Nephron progenitor cell (in vitro differentiated cells): ENCODE measurements at places on chromosomes 7 and 10.

DNA sequence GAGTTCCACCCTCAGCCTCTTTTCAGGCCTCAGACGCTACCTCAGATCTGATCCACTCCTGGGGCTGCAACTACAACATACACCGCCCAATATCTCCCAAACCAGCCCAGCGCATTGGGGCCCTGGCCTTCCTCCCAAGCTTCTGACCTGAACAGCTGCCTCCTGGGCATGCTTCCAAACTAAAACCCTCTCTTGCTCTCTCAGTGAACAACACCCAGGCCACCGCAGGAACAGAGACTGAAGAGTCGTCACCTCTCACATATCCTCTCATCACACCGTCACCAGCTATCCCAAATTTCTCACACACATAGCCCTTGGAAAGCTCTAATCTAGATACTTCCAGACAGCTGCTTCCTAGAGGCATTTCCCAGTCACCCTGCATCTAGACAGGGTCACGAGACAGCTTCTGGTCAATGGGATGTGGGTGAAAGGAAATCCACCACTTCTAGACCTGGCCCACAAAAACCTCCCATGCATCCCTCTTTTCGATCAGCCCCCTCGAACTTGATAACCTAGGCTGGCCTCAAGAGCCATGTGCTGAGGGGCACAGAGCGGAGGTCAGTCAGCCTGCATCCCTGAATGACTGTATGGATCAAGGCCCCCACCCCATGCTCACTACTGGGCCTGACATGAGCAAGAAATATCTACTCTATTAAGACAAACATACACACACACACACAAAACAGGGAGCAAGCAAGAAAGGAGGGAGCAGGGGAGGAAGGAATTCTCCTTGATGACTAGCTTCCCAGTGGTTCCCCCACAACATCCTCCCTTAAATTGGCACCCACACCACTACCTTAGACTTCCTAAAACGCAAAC lies 1.8 kb downstream of the PARP12 start:
- no peak for DNase-seq

GRCh38 chr7:33190688-33191304 lies 61.4 kb downstream of the BBS9 start:
- DNase-seq: no peak

- DNase-seq: no peak
These were observed 95.3 kb downstream of the WDR11 start for GRCh38 chr10:120946497-120946896.

GRCh38 chr10:843703-844102 lies 87.8 kb downstream of the LARP4B start:
- no peak for DNase-seq

DNA sequence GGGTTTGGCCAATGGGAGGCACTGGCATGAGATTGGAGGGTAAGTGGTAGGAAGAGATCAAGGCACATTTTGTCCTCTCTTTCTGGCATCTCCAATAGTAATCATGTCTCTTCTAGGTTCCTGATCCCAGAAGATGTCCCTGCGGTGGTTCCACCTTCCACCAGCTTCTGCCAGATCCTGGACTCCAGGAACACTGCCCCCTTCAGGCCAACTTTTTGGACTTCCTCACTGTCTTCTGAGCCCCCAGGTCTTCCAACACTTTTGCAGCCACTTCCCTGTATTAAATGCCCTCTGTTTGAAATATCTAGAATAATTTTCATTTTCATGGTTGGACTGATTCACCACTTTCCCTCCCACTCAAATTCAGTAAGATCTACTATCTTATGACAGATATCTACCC lies 60.9 kb downstream of the BAMBI start:
- DNase-seq: no peak

GRCh38 chr7:34343667-34344066 lies 314.4 kb upstream of the NPSR1 start:
- no peak for DNase-seq

DNA sequence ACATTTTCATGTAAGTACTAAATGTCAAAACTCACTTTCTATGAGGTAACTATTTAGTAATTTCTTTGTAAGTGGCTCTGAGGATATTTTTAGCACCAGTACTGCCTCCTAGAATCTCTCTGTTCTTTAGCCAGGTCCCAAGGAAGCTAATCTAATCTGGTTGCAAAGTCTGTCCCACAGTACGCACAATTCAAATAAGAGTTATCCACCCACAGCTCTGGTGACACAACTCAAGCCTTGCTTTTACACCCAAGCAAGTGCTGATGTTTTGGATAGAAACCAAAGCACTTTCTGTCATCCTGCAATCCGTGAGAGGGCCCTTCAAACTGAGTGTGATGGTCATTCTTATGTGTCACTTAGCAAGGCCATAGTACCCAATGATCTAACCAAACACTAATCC lies 14.5 kb downstream of the GIMAP5 start:
- DNase-seq: no peak

DNA sequence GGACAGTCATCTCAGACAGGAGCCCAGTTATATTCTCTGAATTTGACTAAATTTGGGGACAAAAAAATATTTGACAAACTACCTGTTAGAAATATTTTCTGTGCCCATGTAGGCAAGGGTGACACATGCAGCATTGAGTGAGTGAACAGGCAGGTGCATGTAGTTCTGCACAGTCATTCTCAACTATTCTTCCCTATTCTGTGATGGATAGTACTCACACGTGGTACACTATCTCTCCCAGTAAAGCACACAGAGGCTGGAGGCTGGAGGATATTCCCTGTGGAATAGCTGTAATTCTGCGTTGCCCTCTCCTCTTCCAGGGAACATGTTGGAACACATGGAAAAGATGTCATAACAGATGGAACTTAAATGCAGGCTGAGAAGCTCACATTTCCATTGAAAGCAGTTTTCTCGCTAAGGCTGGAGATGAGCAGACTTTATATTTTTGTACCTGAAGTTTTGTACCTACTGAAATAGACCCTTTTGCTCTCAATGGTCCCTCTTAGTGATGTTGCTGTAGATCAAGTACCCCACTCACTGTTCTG lies 75.0 kb downstream of the GPR141 start:
- DNase-seq: no peak

DNA sequence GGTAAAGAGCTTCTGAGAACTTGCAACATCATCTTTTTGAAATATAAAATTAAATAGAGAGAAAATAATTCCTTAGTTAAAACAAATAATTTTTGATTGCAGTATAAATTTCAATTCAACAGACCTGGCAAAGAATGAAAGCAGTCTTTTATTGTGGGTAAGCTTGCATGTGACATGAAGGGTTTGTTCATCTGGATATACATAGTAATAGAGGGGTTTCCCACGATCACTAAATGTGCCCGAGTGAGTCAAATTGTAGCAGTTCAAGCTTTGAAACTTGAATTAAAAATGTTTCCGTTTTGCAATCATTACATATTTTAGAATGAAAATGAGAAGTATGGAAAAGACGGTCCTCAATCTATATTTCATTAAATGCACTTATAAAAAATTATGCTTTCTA lies 658.4 kb upstream of the MBL2 start:
- DNase-seq: no peak

DNA sequence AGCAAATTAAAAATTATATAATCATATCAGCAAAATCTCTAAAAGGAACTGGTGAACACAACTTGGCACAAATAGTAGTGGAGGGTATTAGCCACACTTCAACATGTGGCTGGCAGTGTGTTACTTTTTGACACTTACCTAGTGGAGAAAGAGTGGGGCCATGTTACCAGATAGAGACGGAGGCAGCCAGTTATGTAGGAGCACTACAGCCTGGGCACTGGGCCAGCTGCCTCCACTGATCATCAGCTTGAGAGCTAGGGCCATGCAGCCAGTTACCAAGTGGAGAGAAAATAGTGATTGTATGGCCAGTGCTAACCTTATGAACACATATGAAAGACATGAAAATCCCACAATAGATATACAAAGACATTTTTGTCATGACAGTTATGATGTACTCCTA lies 243.1 kb downstream of the CTNNA3 start:
- DNase-seq: no peak

- DNase-seq: no peak
These were observed 308.3 kb downstream of the PARD3 start for GRCh38 chr10:34506786-34507185.

DNA sequence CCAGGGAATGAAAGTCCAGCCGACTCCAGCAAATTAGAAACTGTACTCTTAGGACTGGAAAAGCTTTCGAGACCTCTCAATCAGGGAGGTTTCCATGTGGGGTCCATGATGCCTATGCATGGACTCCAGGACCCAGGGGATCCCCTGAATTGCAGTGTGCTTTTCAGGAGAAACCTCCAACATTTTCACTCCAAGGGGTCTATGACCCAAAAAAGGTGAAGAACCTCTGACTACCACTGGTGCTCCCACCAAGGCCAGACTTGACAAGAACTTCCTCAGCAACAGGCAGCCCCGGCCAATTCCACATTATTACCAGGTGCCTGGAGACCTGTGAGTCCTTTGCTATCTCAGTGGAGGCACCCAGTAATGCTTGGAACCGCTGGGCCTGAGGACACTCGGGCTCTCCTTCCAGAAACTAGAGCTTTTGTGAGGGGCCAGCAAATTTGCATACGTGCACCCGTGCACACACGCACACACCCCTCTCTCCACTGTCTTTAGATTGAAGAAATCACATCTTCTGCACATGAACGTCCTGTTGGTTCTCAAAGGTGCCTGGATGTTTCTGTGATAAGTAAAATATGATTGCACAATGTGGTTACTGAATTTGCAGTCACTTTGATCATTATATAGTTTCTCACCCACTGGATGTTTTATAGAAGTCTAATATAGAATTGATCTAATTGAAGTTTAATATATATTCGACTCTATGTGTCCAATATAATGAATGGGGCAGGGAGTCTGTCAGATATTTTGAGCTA lies 54.7 kb downstream of the SYPL1 start:
- DNase-seq: no peak
